ENCODE measurements at places on chromosomes 2 and 18.

- DNase-seq = no peak
Measured at GRCh38 chr2:236092714-236093113, 75.5 kb downstream of the GBX2 start.

DNA sequence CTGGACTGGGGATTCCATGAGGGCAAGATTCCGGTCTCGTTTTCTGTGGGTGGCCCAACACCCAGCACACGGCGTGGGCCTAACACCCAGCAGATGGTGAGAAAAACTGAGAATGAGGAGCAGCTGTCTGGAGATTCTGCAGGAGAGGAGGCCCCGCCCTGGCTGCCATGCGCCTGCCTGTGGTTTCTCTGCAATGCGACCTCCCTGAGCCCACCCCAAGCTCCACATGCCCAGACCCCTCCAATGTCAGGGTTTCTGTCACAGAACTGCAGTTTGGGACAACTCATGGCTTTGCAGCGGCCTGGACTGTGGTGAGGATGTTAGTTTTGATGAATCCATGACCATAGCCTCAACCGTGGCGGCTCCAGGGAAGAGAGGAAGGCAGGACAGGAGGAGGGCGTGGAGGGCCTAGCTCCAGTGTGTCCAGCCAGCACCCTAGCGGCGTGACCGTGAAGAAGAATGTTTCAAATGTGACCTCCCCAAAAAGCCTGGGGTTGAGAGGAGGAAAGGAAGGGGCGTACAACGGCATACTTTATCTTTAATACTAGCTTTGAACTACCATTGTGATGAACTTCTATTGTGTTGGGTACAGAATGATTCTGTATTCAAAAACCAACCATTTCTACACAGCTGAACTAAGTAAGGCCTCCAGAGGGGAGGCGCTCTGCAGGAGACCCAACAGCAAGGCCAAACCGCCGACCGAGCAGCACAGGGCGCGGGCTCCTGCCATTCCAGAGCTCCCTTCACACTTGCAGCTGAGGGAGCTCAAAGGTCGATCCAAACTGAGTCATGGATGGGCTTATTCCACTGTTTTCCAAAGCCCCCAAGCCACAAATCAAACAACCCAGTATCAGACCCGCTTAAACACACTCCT, 3.4 kb downstream of the PXDN start:
- DNase-seq = no peak

- DNase-seq = no peak
Measured at GRCh38 chr2:225076125-225076524, 33.9 kb upstream of the DOCK10 start.

GRCh38 chr2:232235716-232236115, 142.8 kb upstream of the ALPP start:
- DNase-seq = no peak

DNA sequence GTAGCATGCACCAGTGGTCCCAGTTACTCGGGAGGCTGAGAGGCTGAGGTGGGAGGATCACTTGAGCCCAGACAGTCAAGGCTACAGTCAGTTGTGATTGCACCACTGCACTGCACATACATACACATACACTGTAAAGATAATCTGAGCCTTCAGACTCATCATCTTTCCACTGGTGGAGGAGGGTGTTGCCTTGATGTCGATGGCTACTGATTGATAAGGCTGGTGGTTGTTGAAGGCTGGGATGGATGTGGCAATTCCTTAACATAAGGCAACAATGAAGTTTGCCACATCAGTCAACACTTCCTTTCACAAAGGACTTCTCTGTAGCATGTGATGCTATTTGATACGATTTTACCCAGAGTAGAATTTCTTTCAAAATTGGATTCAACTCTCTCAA, 118.8 kb downstream of the IKZF2 start:
- DNase-seq = no peak

GRCh38 chr18:12296457-12296856, 11.6 kb upstream of the TUBB6 start:
- no peak for DNase-seq
